Uterus (tissue), 4 donors: ENCODE measurements at places on chromosomes 2 and 18. TPM values are rescaled to one million over a fixed set of nuclear protein-coding genes. Genes with fewer than 3 reads are reported as not detected.
A peak's percentile ranks its signal among the peaks of the same experiment; 100 is the strongest.

The RUFY4 gene
- total RNA-seq = not detected

GRCh38 chr2:190953257-190953656, 60.7 kb downstream of the STAT1 start:
- no peak overlapping the region for H3K27ac ChIP-seq
- H3K4me1 ChIP-seq = no peaks in the 10 kb centered on the region
- no peaks in the 10 kb centered on the region for H3K36me3 ChIP-seq
- H3K27me3 ChIP-seq = no peaks in the 10 kb centered on the region
- no peak overlapping the region for H3K4me3 ChIP-seq
- no peak for DNase-seq

The ZNF519 gene
- 22.0 TPM for total RNA-seq

DNA sequence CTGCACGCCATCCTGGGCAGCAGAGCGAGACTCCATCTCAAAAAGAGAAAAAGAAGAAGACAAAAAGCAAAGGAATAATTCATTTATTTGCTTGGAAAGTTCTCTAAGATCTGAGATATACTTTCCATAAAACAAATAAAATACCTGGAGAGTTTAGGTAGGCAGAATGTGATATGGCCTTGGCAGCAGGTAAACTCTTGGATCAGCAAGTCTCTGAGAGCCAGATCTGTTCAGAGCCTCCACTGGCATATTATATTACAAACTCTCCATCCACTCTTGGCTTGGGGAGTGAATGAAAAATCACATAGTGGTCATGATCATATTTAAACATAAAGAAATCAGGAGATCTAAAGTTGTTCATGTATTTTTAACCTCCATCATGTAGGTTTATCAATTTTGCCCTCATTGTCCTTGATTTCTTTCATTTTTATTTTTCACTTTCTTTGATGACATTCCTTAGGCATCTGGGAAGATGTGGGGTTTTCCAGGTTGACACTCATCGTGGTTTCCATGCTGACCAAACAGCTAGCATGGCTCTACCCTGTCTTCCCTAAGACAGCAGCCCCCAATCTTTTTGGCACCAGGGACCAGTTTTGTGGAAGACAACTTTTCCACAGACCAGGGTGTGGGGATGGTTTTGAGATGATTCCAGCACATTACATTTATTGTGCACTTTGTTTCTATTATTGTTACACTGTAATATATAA, 10.2 kb downstream of the LRRFIP1 start:
- no peak for DNase-seq
- H3K36me3 ChIP-seq = no peaks in the 10 kb centered on the region
- no peaks in the 10 kb centered on the region for H3K4me1 ChIP-seq
- no peak overlapping the region for H3K27ac ChIP-seq

DNA sequence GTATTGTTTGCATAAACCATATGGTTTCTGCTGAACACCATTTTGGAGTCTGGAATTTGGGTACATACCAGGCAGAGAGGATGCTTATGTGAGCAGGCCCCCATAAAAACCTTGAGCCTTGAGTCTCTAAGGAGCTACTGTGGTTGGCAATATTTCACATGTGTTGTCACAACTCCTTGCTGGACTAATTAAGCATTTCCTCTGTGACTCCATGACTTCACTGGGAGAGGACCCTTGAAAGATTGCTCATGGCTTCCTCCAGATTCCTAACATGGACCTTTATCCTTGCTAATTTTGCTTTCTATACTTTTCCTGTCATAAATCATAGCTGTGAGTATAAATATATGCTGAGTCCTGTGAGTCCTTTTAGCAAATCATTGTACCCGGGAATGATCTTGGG, 7.6 kb upstream of the COQ10B start:
- DNase-seq = no peak
- no peaks in the 10 kb centered on the region for H3K27me3 ChIP-seq
- H3K4me1 ChIP-seq = no peaks in the 10 kb centered on the region
- no peak overlapping the region for H3K4me3 ChIP-seq
- no peak overlapping the region for H3K27ac ChIP-seq

DNA sequence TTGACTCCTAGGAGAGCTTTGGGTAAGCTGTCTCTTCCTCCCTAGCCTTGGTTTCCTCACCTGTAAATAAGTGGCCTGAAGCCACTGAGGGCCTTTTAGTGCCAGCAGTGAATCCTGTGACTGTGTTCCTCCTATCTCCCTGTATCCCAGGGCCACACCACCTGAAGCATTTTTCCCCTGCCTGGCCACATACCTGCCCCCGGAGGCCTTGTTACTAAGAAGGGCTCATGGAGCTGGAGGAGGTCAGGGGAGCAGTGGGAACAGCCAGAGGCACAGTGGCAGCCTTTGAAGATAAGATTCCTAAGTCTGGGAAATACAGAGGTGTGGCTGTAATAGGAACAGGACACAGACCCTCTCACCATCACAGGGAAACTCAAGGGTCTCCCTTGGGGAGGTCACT, 162.4 kb downstream of the SMAD7 start:
- no peak overlapping the region for H3K4me3 ChIP-seq
- no peak for DNase-seq
- no peaks in the 10 kb centered on the region for H3K27me3 ChIP-seq
- H3K4me1 ChIP-seq = no peaks in the 10 kb centered on the region

- peak overlapping the region; percentile 98 for H3K27ac ChIP-seq
- peak overlapping the region; percentile 94 for H3K4me3 ChIP-seq
- peaks cover 7% of the 10 kb centered on the region for H3K4me1 ChIP-seq
- H3K36me3 ChIP-seq = no peaks in the 10 kb centered on the region
Measured at GRCh38 chr2:86194751-86195054, 559 bp downstream of the IMMT start.

DNA sequence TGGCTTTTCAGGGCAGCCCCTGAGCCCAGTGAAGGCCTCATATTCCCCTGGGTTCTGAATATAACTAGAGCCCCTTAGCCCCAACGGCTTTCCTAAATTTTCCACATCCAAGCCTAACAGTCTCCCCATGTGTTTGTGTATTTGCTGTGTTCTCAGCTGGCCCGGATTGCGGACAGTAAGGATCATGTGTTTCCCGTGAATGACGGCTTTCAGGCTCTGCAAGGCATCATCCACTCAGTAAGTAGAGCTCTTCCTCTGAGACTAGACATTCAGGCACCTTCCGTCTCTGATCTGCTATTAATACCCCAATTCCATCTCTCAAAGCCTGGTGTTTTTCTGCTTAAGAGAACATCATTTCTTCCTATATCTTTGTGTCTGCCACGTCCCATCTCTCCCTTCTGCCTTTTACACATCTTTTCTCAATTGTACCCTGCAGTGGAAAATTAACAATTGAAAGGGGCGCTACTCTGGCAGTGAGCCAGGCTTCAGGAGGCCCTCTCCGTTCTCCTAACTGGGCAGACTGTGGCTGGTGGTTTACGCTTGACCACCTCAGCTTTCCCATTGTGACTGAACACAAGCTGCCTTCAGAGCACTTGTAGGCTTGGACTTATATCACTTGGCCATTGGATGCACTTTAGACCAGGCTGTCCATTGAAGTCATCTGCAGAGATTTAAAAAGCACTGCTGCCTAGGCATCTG, 64.4 kb downstream of the ANTXR1 start:
- no peak overlapping the region for H3K27ac ChIP-seq
- H3K4me1 ChIP-seq = no peaks in the 10 kb centered on the region
- no peaks in the 10 kb centered on the region for H3K27me3 ChIP-seq

DNA sequence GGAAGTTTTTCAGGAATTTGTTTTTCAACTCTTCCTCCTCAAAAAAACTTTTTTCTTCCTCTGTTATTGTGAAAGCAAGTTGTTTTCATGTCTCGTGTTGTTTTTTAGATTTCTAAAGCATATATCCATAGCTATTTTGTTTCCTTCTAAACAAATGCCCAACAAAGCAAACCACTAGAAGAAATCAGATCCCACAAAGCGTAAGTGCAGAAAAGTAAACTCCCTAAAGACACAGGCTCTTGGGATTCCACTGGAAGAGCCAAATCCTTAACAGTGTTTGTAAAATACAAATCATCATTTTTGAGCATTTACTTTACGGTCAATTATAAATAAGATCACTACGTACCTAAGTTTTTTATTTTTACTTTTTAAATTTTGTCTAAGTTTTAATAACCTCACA, 21.7 kb upstream of the RIF1 start:
- H3K36me3 ChIP-seq = no peaks in the 10 kb centered on the region
- no peak overlapping the region for H3K27ac ChIP-seq
- no peaks in the 10 kb centered on the region for H3K27me3 ChIP-seq
- no peak for DNase-seq
- no peak overlapping the region for H3K4me3 ChIP-seq

The TP53I3 gene
- total RNA-seq = 9.4 TPM

The DPYSL5 gene
- total RNA-seq = 1.8 TPM

The MERTK gene
- 30.3 TPM for total RNA-seq

The GPR45 gene
- total RNA-seq = not detected

The TSPYL6 gene
- total RNA-seq = not detected

The UGT1A5 gene
- not detected for total RNA-seq

The VWA3B gene
- not detected for total RNA-seq

The PAIP2B gene
- 12.9 TPM for total RNA-seq

DNA sequence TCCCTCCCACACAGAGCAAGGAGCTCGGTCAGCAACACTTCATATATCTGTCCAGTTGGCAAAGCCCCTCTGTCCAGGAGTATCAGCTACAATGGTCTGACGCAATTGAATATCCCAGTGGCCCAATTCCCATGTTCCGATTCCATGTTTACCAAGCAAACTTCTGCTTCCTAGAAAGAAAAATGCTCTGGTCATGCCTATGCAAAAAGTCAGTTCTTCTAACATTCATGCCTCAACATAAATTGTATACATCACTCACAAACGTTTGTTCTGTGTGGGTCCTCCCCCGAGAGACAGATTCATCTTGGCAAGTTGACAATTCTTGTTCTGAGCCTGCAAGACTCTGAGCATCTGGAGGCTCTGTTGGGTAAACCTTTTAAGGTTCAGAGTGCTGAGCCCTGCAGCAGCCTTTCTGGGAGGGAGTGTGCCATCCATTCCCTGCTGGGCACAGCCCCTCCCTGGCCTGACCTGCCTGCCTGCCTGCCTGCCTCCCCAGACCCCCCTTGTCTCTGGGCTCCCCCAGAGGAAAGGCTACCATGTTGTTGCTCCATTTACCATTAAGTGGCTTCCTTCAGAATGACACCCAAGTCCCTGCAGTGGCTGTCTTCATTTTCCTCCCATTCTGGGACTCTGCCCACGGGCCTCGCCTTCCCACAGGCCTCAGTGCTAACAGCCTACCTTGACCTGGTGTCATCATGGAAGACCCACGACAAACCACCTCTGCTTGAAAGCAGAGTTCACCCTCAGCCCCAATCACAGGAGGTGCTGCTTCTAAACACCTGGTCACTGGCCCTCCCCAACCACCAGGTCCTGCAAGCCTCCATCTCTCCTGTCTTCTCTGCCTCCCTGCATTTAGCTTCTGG, 37.6 kb upstream of the TAF1B start:
- H3K27ac ChIP-seq = no peak overlapping the region
- no peaks in the 10 kb centered on the region for H3K4me1 ChIP-seq
- H3K27me3 ChIP-seq = no peaks in the 10 kb centered on the region

- no peaks in the 10 kb centered on the region for H3K36me3 ChIP-seq
- no peaks in the 10 kb centered on the region for H3K4me1 ChIP-seq
- no peak for DNase-seq
- no peak overlapping the region for H3K27ac ChIP-seq
- no peaks in the 10 kb centered on the region for H3K27me3 ChIP-seq
Measured at GRCh38 chr2:152456262-152456661, 121.3 kb downstream of the FMNL2 start.

The KHK gene
- 1.0 TPM for total RNA-seq

- no peaks in the 10 kb centered on the region for H3K4me1 ChIP-seq
- H3K27ac ChIP-seq = no peak overlapping the region
- DNase-seq = no peak
- no peaks in the 10 kb centered on the region for H3K27me3 ChIP-seq
- H3K36me3 ChIP-seq = no peaks in the 10 kb centered on the region
Measured at GRCh38 chr2:71156573-71156972, 26.1 kb downstream of the MPHOSPH10 start.

GRCh38 chr2:48589170-48589767, 28.4 kb upstream of the GTF2A1L start:
- H3K4me1 ChIP-seq = no peaks in the 10 kb centered on the region
- DNase-seq = peak; percentile 50
- no peaks in the 10 kb centered on the region for H3K27me3 ChIP-seq
- peak overlapping the region; percentile 35 for H3K27ac ChIP-seq

The SP9 gene
- total RNA-seq = not detected

The R3HDM1 gene
- 41.8 TPM for total RNA-seq

GRCh38 chr2:37917281-37918228, 7.5 kb upstream of the RMDN2 start:
- no peaks in the 10 kb centered on the region for H3K27me3 ChIP-seq
- H3K27ac ChIP-seq = peak overlapping the region; percentile 19
- no peak overlapping the region for H3K4me3 ChIP-seq
- no peak for DNase-seq

The HOXD9 gene
- total RNA-seq = 22.1 TPM

The OTX1 gene
- total RNA-seq = not detected

The G6PC2 gene
- total RNA-seq = 0.95 TPM

DNA sequence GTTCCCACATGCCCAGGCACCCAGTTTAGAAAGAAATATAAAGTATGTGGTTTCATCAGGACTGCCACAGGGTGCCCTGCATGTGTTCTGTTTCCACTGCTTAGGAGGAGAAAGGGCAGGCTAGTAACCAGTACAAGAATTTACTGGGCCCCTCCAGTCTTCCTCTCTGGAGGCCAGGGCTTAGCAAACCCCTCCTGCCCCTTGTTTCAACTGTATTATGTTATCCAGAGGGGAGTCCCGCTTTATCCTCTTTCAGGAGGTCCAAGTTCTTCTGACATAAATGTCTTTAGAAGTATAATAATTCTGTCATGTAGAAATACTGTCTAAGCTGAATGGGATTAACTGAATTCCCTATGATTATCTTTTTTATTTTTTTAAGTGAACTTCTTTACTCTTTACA, 132.1 kb downstream of the WDSUB1 start:
- no peak for DNase-seq
- no peaks in the 10 kb centered on the region for H3K27me3 ChIP-seq
- H3K4me1 ChIP-seq = no peaks in the 10 kb centered on the region
- no peak overlapping the region for H3K27ac ChIP-seq
- H3K4me3 ChIP-seq = no peak overlapping the region
- no peaks in the 10 kb centered on the region for H3K36me3 ChIP-seq

DNA sequence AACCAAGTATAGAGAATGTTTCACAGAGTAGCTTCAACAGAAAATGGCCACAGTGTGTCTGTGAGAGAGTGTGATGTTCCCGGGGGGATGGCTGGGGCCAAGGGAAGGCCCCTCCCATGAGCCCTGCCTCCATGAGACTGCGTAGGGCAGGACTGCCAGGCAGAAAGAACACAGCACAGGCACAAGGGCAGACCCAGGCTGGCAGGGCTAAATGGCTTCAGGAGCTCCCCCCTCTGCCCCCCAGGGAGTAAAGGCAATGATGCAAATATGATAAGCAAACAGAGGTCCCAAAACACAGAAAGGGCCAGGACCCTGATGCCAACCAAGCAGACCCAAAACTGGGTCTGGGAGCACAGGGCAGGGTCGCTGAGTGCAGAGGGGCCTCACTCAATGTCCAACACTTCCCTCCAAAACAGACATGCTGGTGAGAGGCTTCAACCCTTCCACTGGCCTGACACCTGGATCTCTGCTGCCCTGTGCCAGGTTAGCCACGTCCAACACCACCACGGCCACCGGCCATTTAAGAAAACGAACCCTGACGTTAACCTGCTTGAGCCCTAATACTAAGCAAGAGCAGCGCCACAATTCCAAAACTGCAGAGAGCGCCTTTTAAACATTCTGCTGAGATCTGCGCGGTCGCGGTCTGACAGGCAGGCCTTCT, 90.3 kb downstream of the HDAC4 start:
- peaks cover 26% of the 10 kb centered on the region for H3K4me1 ChIP-seq
- DNase-seq = peak; percentile 19
- no peaks in the 10 kb centered on the region for H3K27me3 ChIP-seq
- H3K27ac ChIP-seq = peak overlapping the region; percentile 81
